ENCODE measurements at places on chromosomes 1 and 21.
A peak's percentile ranks its signal among the peaks of the same experiment; 100 is the strongest.

GRCh38 chr1:237961754-237962153 is 71.0 kb upstream of the ZP4 start:
- peak; percentile 45 for DNase-seq

DNA sequence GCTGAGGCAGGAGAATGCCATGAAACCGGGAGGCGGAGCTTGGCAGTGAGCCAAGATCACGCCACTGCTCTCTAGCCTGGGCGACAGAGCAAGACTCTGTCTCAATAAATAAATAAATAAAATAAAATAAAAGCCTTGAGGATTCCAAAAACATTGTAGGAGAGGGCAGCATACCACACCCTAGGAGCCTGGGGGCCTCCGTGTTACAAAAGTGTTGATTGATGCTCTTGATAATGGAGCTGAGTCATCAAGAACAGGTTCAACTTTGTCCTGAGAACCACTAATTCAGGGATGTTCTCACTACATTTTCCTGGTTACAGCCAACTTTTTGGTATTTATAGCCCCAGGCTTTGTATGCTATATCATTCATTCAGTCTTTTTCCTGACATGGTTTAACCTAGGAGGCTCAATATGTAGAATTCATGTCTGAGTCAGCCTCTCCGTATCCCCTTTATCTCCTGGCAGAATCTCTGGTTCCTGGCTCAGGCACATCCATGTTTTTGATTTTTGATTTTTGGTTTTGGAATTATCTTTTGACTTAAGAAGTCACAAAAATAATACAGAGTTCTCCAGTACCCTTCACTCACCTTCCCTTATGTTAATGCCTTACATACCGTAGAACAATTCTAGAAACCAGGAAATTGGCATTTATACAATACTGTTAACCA is 69.4 kb downstream of the LRRC8D start:
- no peak for DNase-seq

DNA sequence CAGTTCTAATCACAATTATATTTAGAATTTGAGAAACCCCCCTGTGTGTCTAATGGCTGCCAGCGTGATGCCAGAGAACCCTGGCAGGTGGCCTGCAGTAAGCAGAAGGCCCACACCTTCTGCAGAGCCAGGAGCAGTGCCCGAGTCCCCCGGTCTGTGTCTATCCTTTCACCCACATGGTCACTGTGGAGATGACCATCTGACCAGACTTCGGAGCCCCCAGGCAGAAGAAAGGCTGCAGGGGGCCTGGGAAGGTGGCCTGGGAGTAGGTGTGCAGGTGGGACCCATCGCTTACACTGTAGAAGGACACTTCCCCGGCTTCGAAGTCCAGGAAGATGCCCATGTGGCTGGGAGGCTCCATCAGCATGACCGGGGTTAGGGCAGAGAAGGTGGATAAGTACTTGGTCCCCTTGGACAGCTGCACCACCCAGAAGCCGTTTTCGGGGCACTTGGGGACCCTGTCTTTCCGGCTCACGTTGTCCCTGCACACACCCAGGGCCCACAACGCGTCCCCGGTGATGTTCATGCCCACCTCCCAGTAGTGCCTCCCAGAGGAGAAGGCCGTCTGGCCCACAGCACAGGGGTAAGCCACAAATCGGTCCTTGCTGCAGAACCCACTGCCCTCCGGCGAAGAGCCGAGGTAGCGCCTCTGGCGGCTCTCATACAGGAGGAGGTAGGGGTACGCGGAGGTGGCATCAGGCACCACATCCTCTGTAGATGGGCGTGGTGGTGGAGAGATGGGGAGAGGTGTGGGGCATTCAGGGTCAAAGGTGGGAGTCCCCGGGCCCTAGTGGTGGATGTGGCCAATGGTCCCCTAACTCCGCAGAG is 1.6 kb upstream of the TRIM11 start:
- DNase-seq, result no peak

DNA sequence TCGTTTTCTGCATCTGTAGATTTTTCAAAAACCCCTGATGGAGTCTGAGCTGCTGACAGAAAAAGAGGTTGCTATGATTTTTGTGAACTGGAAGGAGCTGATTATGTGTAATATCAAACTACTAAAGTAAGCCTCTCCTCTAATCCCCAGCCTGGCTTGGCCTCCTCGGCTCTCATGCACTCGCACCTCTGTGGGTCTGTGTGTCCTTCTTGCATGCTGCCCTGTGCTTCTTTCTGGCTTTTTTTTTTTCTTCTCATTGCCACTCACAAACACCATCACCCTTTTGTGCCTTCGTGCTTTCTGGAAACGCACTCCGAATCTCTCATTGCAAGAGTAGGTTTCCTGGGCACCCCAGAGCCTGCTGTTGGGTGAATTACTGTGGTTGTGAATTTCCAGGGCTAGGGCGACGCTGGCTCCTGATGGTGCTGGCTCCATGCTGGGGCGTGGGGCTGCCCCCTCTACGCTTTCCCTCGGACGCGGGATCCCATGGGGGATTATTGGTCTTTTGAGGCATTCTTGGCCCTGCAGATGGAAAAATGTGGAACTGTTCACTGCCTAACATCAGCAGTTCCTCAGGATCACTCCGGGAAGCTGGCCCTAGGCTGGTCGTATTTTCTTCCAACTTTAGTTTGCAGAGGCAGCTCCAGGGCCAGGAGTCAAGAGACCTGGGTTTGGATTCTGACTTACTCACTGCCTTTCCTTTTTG is 56.8 kb downstream of the ATP5PO start:
- no peak for DNase-seq

GRCh38 chr1:46691997-46692790 is 20.5 kb downstream of the TEX38 start:
- no peak for DNase-seq

- no peak for DNase-seq
These were observed 16.9 kb upstream of the MTF2 start for GRCh38 chr1:93061895-93062792.

DNA sequence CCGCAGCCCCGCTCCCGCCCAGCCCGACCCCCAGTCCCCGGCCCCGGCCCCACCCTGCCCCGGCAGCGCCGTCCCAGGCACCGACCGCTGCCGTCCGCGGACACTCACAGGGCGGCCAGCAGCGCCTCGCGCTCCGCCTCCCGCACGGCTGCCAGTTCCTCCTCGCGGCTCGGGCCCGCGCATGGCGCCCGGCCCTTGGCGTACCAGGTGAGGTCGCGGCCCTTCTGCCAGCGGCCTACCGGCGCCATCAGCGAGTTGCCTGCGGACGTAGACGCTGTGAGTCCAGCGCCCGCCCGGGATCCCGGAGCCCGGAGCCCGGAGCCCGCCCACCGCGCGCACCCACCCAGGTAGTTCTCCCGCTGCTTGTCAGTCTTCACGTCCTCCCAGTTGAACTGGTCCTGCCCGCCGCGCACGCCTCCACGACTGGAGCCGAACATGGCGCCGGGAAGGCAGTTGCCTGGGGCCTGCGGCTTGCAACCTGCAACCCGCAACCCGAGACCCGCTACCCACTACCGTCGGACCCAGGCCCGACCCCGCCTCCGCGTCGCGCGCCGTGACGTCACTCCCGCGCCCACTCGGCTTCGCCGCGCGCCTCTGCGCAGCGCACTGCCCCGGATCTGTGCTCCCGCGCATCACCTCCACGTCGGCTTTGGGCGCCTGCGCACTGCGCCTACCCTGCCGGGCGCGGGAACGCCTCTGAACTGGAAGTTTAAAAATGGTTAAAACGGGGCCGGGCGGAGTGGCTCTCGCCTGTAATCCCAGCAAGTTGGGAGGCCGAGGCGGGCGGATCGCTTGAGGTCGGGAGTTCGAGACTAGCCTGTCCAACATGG is at the start of gene C1orf35:
C1orf35 (minus strand) TSS at position 535 of the 830 bp plus-strand sequence; CDS start at position 437, 98 bp downstream.
- DNase-seq, result peak; percentile 79

GRCh38 chr21:33968080-33968994 is 52.7 kb upstream of the ATP5PO start:
- no peak for DNase-seq

DNA sequence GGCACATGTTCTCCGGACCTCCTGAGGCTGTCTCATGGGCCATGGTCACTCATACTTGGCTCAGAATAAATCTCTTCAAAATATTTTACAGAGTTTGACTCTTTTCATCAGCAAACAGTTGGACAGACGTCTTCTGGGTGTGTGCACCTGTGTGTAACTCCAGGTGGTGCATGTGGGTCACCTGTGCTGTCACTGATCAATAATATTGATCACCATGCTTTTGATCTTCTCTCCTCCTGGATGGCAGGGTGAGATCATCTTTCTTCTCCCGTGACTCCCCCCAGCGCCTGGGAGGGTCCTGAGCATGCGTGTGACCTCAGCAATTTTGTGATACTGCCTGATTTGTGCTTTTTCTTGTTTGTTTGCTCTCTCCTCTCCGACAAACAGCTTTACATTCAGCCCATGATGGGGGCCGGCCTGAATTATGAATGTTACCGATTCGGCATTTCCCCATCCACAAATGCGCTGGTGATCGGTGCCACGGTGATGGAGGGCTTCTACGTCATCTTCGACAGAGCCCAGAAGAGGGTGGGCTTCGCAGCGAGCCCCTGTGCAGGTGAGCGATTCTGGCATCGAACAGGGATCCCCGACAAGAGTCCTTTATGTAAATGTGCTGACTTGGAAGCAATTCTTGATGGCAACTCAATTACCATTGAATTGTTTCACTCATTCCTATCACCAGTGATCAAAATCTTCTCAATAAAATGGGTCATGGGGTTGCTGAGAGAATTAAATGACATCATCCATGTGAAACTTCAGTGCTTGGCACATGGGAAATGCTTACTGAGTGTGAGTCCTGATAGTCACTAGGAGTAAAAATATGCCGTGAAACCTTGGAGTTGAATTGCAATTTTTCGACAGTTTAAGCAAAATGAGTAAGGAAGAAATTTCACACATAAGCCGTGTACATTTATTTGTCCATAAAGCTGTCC is 59.6 kb upstream of the FAM3B start:
- DNase-seq, result no peak

GRCh38 chr1:108531444-108531843 is 28.5 kb upstream of the EEIG2 start:
- DNase-seq, result no peak

- no peak for DNase-seq
These were observed 69.4 kb downstream of the PUM1 start for GRCh38 chr1:30995990-30996612.

DNA sequence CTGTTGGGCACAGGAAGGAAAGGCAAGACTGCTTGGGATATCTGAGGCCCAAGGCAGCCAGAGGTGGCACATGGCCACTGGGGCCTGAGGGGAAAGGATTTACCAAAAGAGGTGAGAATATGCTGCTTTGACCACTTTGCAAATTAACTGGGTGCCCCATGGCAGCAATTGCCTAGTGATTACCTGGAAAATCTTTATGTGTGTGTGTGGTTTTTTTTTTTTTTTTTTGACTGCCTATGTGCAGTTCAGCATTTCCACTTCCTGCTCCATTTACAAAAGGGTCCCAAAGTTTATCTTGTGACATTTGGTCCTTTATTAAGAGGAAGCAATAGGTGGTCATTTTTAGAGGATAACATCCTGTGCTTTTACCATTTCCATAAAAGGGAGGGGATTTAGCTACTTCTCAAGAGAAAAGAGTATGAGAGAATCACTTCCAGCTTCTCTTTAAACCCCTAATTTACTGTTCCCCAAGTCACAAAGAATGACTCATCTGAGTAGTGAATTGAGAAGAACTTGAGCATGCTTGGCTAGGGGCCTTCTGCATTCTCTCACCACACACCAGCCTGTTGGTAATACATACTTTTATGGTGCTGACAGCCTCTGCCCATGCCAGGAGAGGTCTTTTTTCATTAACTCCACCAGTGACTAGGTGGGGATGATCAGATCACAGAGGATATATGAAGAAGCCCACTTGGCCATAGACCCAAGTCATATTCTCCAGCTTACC is 52.1 kb downstream of the SYDE2 start:
- DNase-seq, result no peak

DNA sequence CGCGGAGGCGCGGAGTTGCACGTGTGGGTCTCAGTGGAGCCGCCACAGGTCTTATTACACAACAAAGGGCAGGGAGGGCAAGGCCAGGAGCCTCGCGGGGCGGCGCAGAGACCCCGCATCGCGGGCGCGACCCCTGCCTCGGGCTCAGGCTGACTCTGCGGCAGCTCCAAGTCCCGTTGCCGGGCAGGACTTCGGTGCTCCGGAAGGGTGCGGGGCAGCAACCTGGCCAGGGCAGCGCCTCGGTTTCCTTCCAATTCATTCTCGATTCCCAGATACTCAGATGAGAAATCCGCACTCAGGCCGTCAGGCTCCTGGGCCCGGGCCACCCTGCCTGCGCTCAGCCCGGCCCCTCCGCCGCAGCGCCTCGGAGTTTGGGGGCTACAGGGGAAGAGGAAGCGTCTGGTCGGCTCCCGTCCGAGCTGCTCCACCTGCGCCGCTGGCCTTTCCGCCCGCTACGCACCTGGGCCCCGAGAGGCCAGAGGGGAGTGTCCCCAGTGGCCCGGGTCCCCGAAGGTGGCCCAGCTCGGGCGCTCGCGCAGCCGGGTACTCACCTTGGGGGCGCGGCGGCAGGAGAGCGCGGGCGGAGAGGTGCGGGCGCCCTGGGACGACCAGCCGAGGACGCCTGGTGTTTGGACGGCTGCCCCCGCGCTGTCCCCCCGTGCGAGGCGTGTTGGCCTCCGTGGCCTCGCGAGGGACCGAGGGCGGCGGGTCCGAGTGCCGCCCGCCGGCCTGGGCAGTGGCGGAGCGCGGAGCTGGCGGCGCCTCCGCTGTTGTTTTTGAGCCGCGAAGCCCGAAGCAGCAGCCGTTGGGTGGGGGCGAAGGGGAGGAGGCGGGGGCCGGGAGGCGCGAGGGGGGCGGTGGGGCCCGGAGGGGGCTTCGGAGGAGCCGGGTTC is 1.1 kb upstream of the PRDM16 start:
- no peak for DNase-seq

DNA sequence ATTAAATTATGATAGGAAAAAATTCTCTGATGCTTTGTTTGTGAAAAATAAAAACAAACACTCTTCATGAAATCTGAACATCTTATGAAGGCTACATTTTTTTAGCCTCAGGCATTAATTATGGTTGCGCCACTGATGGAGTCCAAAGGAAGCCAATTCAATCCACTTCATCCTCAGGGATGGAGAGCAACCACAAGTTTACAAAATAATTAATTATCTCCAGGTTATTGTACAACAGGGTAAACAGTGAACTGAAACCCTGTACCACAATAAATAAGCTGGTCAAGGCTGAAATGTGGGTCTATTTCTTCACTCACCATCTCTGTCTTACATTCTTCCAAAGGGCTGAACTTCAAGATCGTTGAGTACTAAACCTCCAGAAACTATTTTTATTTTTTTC is 49.2 kb downstream of the MRPL39 start:
- DNase-seq, result no peak

DNA sequence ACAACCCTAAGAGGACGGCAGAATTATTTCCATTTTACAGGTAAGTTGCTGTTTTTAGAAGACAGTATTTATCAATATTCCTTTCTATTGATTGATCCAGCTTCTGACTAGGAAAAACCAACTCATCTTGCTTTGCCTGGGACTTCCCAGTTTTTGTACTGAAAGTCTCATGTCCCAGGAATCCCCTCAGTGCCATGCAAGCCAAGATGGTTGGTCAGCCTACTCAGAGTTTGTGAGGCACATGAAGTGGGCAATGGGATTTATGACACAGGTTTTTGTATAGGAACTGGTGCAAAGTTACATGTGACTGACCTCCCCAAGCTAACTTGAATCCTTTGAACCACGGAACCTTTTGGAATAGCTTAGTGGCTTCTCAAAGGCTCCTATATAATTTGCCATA is 45.5 kb downstream of the GNG12 start:
- DNase-seq, result no peak

- no peak for DNase-seq
These were observed 138.7 kb downstream of the LRRC40 start for GRCh38 chr1:70066711-70067110.

GRCh38 chr1:26970810-26971209 is 10.5 kb upstream of the KDF1 start:
- no peak for DNase-seq

- DNase-seq, result no peak
These were observed 9.9 kb upstream of the DCAF6 start for GRCh38 chr1:167926486-167926997.

GRCh38 chr1:225644666-225645065 is 8.3 kb downstream of the ENAH start:
- no peak for DNase-seq

All from NCI-H2081 treated with DMSO at 0.1 percent for 48 hours (cell line).